Spleen (tissue), 13 donors: ENCODE measurements at places on chromosomes 11 and 22. TPM values are rescaled to one million over a fixed set of nuclear protein-coding genes. Genes with fewer than 3 reads are reported as not detected.

- no peak for DNase-seq
Measured at GRCh38 chr11:17563231-17563646, 16.2 kb downstream of the OTOG start.

DNA sequence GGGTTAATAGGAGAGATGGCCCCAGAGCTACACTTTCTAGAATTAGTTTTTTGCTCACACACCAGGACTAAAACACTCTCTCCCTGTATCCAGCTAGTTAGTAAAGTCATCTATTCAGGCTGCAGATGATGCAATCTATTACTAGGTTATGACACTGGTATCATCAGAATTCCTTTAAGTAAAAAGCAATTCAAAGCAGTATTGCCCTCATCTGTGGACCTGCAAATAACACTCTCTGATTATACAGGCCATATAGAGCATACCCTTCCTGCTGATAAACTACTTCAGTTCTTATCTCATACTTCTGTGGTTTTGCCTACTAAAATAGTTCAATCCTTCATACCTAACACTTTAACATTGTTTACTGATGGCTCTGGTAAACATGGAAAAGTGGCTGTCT lies 13.5 kb upstream of the MTMR2 start:
- DNase-seq: no peak

DNA sequence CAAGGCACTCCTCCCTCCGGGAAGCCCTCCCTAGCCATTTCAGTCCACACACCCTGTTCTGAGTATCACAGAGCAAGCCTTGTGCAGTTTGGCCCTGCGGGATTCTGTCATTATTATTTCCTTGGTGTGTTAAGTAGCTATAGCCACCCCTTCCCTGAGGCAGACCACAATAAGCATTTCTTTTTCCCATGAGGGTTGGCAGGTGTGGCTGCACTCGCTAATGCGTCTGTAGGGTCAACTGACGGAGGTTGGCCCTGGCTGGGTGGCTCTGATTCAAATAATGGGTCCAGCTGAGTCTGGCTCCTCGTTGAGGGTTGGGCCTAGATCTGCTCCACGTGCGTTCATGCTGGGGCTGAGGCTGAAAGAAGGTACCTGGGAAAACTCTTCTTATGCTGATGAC lies 5.1 kb downstream of the F2 start:
- DNase-seq: no peak

DNA sequence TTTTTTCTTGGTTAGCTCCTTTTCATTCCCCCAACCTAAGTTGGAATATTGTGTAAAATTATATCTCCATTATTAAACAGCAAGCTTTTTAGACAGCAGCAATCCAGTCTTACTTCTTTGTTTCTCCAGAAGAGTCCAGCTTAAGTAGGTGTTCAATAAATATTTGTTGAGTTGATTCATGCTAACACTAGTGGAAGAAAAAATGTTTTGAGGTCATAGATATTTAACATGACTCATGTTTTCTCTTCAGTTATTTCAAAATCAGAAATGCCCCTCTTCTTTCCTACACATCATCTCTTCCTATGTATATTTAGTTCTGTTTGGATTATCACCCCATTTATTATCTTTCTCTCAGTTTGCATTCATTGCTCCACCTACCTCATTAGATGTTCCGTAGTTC lies 20.3 kb downstream of the CCDC83 start:
- DNase-seq: no peak

DNA sequence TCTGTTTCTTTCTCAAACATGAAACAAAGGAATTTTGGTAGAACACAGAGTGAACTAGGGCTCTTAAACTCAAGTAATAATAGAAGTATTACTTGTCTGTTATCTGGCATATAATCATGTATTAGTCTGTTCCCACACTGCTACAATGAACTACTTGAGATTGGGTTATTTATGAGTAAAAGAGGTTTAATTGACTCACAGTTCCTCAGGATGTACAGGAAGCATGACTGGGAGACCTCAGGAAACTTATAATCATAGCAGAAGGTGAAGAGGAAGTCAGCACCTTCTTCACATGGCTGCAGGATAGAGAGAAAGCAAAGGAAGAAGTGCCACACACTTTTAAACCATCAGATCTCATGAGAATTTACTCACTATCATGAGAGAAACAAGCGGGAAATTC lies 273.4 kb downstream of the ETS1 start:
- no peak for DNase-seq

DNA sequence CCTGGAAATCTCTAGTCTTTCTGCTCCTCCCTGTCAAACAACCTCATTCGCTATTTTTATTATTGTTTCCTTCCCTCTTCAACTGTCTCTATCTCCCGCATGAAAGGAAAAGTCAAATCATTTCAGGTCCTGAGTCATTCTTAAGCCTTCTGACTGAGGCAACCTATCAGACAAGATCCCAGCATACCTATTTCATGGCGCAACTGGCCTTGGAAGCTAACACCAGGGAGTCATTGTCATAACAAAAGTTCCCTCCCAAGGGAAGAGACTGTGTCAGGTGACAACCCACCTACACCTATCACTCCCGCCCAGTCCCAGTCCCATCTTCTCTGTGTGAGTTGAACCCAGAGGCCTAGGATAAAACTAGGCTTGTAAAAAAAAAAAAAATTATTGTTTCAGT lies 10.2 kb upstream of the ARHGAP42 start:
- no peak for DNase-seq

DNA sequence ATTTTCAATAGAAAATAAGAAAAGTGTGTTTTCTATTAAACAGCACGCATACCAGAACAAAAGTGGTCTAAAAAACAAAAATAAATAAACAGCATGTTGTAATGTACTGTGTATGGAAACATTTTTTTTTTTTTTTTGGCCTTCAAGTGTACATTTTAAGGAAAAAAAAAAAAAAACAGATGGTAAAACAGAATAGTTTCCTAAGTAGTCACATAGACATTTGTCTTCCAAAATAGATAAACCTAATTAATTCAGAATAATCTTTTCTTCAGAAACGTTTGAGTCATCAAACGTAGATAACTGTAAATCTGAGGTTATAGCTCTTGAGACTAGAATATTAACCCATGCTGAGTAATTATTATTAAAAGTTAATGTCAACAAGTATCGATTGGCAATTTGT lies 396 bp upstream of the CFAP300 start:
- DNase-seq: no peak

DNA sequence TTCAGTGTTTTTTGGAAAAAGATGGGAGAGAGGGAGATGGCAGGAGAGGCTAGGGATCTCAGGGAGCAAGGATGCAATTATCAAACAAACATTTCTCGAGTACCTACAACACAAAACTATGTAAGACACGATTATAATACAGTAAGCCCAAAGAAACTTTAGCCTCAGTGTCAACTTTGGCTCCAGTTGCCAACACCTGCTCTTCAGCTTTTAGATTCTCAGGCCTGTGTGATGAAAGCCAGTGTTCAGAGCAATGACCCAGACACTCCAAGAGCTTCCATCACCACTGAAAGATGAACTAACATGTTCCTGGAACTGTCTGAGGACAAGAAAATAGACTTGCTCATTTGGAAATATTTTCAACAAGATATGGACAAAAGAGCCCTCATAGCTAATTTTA lies 31.4 kb upstream of the CEP295 start:
- no peak for DNase-seq

- no peak for DNase-seq
Measured at GRCh38 chr11:48164836-48165235, 51.8 kb upstream of the OR4B1 start.

DNA sequence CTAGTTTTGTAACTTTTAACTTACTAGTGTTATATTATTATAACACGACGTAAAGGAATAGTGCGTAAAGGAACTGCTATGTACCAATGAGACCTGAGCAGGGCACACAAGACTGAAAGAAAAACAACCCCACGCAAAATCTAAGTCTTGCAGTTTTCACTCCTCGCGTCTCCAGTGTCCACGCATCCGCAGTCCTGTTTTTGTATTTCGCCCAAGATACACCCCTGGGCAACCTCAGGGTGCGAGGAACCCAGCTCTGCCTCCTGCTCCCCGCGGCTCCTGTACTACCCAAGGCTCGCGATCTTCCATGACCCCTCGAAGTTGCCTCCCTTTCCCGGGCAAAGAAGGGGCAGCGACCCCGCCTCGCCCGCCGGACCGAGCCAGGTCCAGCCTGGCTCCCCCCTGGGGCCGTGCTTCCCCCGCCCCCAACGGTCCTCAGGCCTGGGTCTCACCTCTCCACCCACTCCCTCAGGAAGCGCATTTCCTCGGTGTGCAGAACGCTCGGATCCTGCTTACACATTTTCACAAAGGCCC lies 393 bp downstream of the ST13 start:
- peak; percentile 90 for DNase-seq

GRCh38 chr11:98227278-98227677 lies 793.5 kb upstream of the CNTN5 start:
- DNase-seq: no peak

DNA sequence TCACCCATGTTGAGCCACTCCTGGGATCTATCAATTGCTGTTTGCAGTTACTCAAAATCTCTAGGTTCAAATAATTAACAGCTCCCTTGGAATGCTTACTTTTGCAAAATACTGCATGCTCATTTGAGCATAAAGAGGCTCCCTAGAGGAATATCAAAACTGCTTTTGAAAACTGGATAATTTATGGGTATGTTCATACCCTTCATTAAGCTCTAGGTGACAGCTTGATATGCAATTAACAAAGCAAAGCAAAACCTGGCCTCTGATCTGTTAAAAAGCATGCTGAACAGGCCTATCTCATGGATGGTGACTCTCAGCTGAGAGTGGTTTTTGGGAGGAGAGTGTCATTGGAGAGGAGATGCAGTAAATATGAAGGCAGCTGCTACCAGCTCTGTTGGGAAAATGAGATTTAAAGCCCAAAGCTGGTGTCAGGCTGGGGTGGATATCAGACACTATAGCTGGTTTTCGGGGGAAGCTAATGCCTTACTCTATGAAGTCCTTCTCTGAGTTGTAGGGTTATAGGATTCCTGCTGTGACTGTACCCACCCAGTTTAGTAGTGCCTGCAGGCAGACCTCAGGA lies 110.9 kb downstream of the RASSF10 start:
- DNase-seq: no peak

DNA sequence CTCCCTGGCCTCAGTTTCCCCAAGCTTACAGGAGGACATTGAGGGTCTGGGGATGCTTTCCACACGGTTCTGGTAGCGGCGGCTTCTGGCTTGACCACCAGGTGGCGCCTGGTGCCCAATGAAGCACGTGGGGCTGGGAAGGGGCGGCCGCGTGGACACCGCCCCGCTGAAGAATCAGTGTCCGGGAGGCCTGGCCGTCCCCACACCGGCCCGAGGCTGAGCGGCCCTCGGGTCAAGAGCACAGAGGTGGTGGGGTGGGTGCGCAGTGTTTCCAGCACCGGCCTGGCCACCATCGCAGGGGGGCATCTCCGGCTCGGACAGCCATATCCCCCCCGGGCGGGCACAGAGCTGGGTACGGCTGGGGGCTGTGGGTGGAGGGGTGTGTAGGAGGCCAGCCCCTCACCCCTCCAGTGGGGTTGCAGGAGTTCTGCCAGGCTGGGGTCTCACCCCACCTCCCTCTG lies 27.8 kb upstream of the PPARA start:
- peak; percentile 93 for DNase-seq

GRCh38 chr11:64568041-64568571 lies 22.9 kb upstream of the SLC22A12 start:
- DNase-seq: peak; percentile 62

GRCh38 chr22:48585916-48586798 lies 1241.5 kb downstream of the BRD1 start:
- DNase-seq: no peak

GRCh38 chr11:77396911-77397310 lies 77.0 kb downstream of the PAK1 start:
- no peak for DNase-seq

GRCh38 chr11:11937957-11938356 lies 70.5 kb downstream of the DKK3 start:
- DNase-seq: no peak

- DNase-seq: peak; percentile 78
Measured at GRCh38 chr11:107590460-107591377, at the start of gene ELMOD1. Gene ELMOD1, plus strand, starts transcription at chr11:107591147. Its CDS starts 27,043 bp downstream, at chr11:107618190.

DNA sequence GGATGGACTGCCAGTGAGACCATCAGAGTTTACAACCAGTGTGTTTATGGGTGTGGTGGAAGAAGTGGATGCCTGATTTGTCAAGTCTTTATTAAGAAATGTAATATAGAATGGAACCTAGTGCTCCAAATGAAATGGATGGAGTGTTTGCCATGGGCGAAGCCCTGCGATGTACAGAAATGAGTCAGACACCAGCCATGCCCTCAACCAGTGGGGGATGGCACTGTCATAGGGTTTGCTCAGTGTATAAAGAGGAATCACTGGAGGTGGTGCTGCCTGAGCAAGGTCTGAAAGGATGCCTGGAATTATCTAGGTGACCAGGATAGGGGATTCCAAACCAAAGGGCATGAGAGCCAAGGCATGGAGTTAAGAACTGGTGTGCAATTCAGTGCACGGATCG lies 120.9 kb upstream of the MTNR1B start:
- DNase-seq: no peak

GRCh38 chr22:23293720-23294119 lies 113.4 kb downstream of the BCR start:
- no peak for DNase-seq

- no peak for DNase-seq
Measured at GRCh38 chr11:118938491-118939403, 13.0 kb upstream of the BCL9L start.

- DNase-seq: no peak
Measured at GRCh38 chr11:112525844-112526590, 265.4 kb upstream of the PLET1 start.

- DNase-seq: no peak
Measured at GRCh38 chr22:22619765-22620414, 24.5 kb upstream of the GGTLC2 start.

DNA sequence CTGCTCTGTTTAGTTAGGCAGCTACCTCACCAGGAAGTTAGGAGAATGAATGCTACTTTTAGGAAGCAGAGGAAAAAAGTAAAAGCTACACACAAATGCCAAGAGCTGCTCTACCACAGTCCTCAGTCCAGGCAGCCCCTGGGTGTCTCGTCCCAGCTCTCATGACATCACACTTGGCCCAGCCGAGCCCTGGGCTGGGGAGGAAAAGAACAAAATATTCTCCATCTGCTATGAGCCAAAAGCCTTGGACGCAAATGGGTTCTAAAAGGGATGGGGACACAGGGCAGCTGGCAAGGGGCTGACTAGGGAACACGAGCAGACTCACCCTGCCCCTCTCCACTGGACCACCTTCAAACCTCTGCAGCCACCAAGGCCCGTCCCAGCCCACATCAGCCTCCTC lies 26.1 kb downstream of the TMEM184B start:
- no peak for DNase-seq

DNA sequence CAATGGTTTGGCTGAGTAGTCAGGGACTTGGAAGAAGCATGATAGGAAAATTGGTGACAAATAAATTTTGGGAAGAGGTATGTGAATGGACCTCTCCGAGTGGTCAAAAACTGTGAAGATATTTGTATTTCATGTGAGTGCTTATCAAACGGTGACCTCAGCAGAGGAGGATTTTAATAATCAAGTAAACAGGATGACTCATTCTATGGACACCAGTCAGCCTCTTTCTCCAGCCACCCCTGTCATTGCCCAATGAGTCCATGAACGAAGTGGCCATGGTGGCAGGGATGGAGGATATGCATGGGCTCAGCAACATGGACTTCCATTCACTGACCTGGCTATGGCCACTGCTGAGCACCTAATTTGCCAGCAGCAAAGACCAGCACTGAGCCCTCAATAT lies 21.2 kb downstream of the MS4A4E start:
- no peak for DNase-seq

The PGR gene
- 5.2 TPM for total RNA-seq

The AQP11 gene
- total RNA-seq: 0.30 TPM

The OR8D4 gene
- total RNA-seq: not detected

The SFI1 gene
- 106 TPM for total RNA-seq

The KRTAP5-6 gene
- total RNA-seq: not detected

The SYCE3 gene
- total RNA-seq: not detected

The OR52A1 gene
- total RNA-seq: not detected

The C11orf86 gene
- not detected for total RNA-seq
